ENCODE measurements at places on chromosomes 12 and 14.

DNA sequence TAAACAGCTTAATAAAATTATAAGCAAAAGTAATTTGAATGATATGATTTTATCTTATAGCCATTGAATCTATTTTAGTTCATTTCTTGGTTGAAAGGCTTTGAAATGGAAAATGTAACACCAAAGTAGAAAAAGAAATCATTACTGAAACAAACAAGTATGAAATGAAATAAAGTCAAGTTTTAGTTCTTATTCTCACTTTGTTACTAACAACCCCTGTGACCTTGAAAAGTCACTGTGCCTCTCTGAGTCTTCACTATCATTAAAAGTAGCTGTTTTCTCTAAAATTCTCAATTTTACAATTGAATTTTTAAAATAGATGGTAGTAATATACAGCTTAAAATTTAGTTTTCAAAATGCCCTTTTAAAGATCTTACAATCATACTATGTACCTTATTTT is 32.4 kb upstream of the SLC17A8 start:
- no peak for DNase-seq

DNA sequence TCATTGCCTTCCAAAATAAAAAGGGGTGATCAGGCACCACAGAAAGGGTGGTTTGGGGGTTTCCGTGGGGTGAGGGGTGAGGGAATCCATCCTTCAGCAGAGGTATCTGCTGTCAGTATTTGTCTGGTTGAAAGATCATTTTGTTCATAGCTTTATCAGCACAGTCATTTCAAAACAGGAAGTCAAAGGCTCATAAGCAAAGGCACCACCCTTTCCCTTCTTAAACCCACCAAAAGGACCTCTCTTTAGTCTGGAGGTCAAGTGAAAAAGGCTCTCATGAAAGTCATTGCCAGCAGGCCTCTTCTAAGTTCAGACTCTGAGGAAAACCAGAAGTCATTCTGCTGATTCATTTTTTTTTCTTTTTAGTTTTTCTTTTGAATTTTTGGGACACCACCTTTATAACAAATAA is 6.2 kb downstream of the CHST11 start:
- DNase-seq, result peak; percentile 37

- DNase-seq, result no peak
Observed at GRCh38 chr14:100117633-100118395, 41.6 kb downstream of the DEGS2 start.

DNA sequence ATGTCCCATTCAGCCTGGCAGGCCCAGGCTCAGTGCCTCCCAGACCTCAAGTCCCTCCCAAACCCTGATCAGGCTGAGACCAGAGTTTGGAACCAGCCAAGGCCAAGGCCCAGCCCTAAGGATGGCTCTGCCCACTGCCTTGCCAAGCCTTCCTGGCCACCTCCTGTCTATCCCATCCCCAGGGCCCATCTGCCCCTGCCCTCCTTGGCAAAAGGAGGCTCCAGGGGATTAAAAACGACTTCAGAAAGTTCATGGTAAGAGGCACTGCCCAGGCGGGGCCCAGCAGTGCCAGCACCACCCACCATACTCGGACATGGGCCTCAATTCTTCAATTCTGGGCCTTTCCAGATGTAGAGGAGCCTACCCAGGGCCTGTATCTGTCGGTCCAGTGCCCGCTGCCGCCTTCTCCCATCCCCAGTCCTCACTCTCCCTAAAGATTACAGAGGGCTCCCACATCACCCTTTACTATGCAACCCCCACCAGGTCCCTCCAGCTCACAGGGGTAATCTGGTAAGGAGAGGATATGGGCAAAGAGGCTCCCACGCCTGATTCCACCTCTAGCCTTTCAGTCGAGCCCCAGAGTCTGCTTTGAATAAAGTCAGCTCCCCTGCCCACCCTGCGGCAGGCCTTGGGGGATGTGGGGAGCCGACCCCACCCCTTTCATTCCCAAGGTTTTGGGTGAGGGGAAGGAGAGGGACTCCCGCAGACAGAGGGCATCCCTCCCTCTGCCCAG is 932 bp downstream of the ADCY6 start:
- no peak for DNase-seq

GRCh38 chr12:116370886-116371580 is 93.5 kb upstream of the MED13L start:
- no peak for DNase-seq

GRCh38 chr14:78278464-78279250 is 108.5 kb downstream of the NRXN3 start:
- no peak for DNase-seq

DNA sequence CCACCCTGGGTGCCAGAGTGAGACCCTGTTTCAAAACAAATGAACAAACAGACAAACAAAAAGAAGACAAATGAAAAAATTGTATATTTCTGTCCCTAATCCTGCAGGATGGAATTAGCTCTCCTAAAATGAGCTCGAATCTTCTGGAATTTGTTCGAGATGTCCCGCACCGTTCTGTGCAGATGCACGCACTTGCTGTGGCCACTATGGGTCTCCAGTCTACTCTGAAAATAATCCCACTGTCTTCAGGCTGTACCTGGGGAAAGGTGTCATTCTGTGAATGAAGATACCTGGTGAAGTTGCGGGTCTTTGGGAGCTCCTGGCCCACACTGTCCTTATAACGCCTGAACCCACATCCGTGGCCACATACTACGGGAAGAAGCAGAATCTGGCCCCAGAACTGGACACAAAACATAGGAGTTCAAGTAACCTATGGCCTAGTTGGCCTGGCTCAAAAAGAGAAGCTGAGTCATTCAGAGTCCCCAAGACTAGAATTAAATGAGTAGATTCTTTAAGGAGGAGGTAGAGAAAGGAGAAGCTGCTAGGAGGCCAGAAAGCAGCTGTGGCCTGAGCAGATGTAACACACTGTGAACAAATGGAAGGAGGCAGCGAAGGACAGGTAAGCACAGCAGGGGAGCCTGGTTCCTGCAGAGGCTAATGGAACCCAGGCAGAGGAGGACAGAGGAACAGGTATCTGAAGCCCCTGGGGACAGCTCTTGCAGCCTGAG is 108.6 kb downstream of the FOXN3 start:
- no peak for DNase-seq

GRCh38 chr12:6547987-6548386 is 7.9 kb downstream of the IFFO1 start:
- DNase-seq, result no peak

- no peak for DNase-seq
Observed at GRCh38 chr14:20143911-20144310, 5.3 kb downstream of the OR4N5 start.

GRCh38 chr12:91387461-91388134 is 205.0 kb upstream of the DCN start:
- DNase-seq, result no peak

GRCh38 chr12:88299567-88300101 is 157.5 kb downstream of the TMTC3 start:
- DNase-seq, result no peak

- no peak for DNase-seq
Observed at GRCh38 chr12:25816637-25817036, 141.8 kb upstream of the RASSF8 start.

- DNase-seq, result no peak
Observed at GRCh38 chr12:66587912-66588311, 91.0 kb downstream of the GRIP1 start.
